ENCODE measurements at places on chromosomes 4 and X.

DNA sequence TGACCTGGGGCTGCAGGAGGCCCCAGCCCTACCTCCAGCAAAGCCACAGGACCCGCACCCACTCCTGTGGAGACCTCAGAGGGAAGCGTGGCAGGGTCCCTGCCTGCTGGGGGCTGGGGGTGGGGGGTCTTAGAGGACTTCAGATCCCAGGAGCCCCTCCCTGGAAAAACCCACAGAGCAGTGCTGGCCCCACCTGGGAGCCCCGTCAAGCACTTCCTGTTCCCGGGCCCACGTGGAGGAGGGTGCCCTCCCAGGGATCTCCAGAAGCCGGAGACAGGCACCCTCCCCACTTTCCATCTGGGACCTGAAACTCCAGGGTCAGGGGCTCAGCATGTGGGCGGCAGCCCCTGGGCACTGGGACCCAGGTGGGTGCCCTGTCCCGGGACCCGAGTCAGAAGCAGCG is 32.0 kb downstream of the TACC3 start:
- DNase-seq, result no peak
- no peaks in the 10 kb centered on the region for H3K27me3 ChIP-seq
- no peaks in the 10 kb centered on the region for H3K36me3 ChIP-seq
- no peak overlapping the region for H3K4me3 ChIP-seq

GRCh38 chrX:76109654-76110053 is 63.2 kb upstream of the PBDC1 start:
- no peak overlapping the region for H3K4me3 ChIP-seq
- no peak for DNase-seq
- no peak overlapping the region for H3K27ac ChIP-seq

- H3K4me1 ChIP-seq, result no peaks in the 10 kb centered on the region
- no peaks in the 10 kb centered on the region for H3K27me3 ChIP-seq
- DNase-seq, result no peak
- no peak overlapping the region for H3K4me3 ChIP-seq
These were observed 76.0 kb downstream of the ING2 start for GRCh38 chr4:183580849-183581248.

DNA sequence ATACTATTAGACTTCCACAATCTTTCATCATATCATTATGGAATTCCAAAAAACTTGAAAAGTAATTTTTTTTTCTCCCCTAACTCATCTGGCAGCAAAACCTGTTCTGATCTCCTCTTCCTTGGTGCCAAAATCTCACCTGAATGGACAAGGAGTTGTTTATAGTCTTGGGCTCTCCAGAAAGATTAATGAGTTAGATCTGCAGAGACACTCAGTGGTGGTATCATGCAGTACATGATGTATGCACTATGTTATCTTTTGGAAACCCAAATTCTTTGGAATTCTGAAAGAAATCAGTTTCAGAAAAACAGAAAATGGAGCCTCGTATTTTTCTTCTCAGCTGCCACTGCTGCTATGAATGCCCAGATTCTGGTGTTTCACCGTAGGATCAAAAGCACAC is 11.7 kb downstream of the GPM6B start:
- H3K4me1 ChIP-seq, result peaks cover 2% of the 10 kb centered on the region
- no peak overlapping the region for H3K4me3 ChIP-seq
- no peaks in the 10 kb centered on the region for H3K36me3 ChIP-seq
- no peak overlapping the region for H3K27ac ChIP-seq
- H3K27me3 ChIP-seq, result no peaks in the 10 kb centered on the region
- no peak for DNase-seq

DNA sequence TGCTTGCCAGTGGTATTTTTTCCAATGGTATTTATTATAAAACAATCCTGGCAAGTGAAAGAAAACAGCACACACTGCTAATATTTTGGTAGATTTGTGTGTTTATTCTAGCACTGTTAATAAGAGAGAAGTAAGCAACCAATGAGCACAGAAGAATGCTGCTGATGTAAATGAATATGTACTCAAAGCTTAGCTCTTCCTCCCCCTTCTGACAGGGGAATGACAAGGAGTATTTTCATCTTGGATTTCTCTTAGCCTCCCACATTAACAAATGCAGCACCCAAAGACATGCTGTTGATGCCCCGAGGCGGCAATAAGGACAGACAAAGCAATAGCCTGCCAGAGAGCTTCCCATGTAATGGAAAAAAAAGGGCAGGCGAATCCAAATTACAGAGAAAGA is 18.6 kb downstream of the ARHGAP6 start:
- H3K27ac ChIP-seq, result no peak overlapping the region
- no peak for DNase-seq
- no peaks in the 10 kb centered on the region for H3K4me1 ChIP-seq
- H3K27me3 ChIP-seq, result no peaks in the 10 kb centered on the region
- H3K36me3 ChIP-seq, result no peaks in the 10 kb centered on the region

- H3K36me3 ChIP-seq, result no peaks in the 10 kb centered on the region
- H3K4me3 ChIP-seq, result no peak overlapping the region
- H3K27ac ChIP-seq, result no peak overlapping the region
- peaks cover 4% of the 10 kb centered on the region for H3K27me3 ChIP-seq
These were observed 6.4 kb downstream of the MAB21L2 start for GRCh38 chr4:150588316-150588715.

- no peak for DNase-seq
- no peaks in the 10 kb centered on the region for H3K36me3 ChIP-seq
- no peaks in the 10 kb centered on the region for H3K27me3 ChIP-seq
- no peak overlapping the region for H3K4me3 ChIP-seq
These were observed 59.9 kb upstream of the FAM241A start for GRCh38 chr4:112085156-112086035.

- DNase-seq, result no peak
- no peaks in the 10 kb centered on the region for H3K27me3 ChIP-seq
- no peak overlapping the region for H3K4me3 ChIP-seq
- H3K27ac ChIP-seq, result no peak overlapping the region
- no peaks in the 10 kb centered on the region for H3K4me1 ChIP-seq
These were observed 63.7 kb upstream of the ARSJ start for GRCh38 chr4:114043116-114043515.

- H3K4me3 ChIP-seq, result no peak overlapping the region
- H3K27ac ChIP-seq, result no peak overlapping the region
- DNase-seq, result no peak
These were observed 170.6 kb downstream of the ZNF330 start for GRCh38 chr4:141391293-141391692.

DNA sequence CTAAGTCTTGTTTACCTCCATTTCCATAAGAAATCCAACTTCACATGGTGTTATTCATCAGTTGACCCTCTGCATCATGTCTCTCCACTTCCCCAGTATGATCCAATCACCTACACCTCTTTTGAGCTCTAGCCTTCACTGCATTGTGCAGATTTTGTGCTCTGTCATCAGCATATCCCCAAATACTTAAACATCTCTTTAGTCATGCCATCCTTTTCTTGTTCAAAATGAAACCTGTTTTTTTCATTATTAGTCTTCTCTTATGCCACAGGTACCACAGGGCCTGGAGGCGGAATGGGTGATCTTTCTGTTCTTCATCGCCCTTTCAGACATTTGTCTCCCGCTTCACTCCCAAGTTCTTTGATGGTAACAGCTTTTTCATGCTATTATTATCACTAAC is 382.7 kb upstream of the GALNTL6 start:
- H3K4me1 ChIP-seq, result no peaks in the 10 kb centered on the region
- no peaks in the 10 kb centered on the region for H3K36me3 ChIP-seq
- H3K27me3 ChIP-seq, result no peaks in the 10 kb centered on the region
- no peak for DNase-seq
- H3K27ac ChIP-seq, result no peak overlapping the region
- H3K4me3 ChIP-seq, result no peak overlapping the region

DNA sequence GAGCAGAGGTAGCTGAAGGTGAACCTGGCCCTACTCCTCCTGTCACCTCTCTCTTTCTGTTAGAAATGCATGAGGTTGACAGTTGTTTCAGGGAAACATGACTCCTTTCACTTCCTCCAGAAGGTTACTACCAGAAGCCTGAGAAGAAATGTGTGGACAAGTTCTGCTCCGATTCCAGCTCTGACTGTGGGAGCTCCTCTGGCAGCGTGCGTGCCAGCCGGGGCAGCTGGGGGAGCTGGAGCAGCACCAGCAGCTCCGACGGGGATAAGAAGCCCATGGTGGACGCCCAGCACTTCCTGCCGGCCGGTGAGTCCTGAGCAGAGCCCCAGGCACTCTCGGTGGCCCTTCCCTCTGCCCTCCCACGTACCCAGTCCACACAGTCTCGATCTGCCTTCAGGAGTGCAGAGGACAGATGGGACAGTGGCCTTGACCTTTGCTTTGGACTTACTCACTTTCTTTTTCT is 61.3 kb upstream of the TLR2 start:
- H3K27ac ChIP-seq, result no peak overlapping the region
- no peak for DNase-seq
- no peaks in the 10 kb centered on the region for H3K27me3 ChIP-seq
- H3K36me3 ChIP-seq, result peaks cover 21% of the 10 kb centered on the region
- no peaks in the 10 kb centered on the region for H3K4me1 ChIP-seq

- DNase-seq, result no peak
- no peaks in the 10 kb centered on the region for H3K4me1 ChIP-seq
- no peaks in the 10 kb centered on the region for H3K27me3 ChIP-seq
- H3K36me3 ChIP-seq, result no peaks in the 10 kb centered on the region
These were observed 44.3 kb downstream of the MAPK10 start for GRCh38 chr4:86315579-86315978.

DNA sequence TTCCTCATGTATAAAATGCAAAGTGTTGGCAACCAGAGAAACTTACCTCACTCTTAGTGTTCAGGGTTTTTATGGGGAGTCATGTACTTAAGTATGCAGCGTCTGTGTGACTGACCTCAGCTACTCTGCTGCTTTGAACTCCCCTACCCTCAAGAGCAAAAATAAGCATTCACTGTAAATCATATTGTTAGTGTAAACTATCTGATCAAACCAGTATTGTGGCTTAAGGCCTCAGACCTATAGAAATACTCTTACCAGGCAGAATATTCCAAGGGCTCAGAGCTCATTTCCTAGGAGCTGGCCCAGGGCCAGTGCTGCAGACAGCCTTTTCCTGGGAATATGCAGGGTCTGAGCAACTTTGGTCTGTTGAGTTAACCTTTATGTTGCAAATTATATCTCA is 453.1 kb downstream of the CCSER1 start:
- no peaks in the 10 kb centered on the region for H3K36me3 ChIP-seq
- H3K4me1 ChIP-seq, result no peaks in the 10 kb centered on the region
- DNase-seq, result peak; percentile 18
- H3K27ac ChIP-seq, result no peak overlapping the region
- no peak overlapping the region for H3K4me3 ChIP-seq

DNA sequence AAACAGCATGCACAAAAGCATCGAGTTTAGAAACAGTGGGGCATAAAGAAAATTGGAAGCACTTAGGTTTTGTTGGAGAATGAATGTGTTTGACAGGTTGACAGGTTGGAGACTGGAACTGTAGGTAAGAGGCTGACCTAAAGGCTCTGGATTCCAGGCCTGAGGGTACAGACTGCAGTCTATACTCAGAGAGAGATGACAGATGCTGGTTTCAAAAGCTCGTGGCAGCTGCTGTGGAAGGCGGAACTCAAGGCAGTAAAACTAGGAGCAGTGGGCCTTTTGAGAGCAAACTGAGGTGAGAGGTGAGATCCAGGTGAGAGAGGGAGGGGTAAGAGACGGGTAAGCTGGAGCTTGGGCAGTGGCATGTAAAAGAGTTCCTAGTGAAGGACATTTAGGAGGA is 415.2 kb downstream of the TRIML1 start:
- H3K4me3 ChIP-seq, result no peak overlapping the region
- no peaks in the 10 kb centered on the region for H3K27me3 ChIP-seq
- H3K27ac ChIP-seq, result no peak overlapping the region
- no peak for DNase-seq

DNA sequence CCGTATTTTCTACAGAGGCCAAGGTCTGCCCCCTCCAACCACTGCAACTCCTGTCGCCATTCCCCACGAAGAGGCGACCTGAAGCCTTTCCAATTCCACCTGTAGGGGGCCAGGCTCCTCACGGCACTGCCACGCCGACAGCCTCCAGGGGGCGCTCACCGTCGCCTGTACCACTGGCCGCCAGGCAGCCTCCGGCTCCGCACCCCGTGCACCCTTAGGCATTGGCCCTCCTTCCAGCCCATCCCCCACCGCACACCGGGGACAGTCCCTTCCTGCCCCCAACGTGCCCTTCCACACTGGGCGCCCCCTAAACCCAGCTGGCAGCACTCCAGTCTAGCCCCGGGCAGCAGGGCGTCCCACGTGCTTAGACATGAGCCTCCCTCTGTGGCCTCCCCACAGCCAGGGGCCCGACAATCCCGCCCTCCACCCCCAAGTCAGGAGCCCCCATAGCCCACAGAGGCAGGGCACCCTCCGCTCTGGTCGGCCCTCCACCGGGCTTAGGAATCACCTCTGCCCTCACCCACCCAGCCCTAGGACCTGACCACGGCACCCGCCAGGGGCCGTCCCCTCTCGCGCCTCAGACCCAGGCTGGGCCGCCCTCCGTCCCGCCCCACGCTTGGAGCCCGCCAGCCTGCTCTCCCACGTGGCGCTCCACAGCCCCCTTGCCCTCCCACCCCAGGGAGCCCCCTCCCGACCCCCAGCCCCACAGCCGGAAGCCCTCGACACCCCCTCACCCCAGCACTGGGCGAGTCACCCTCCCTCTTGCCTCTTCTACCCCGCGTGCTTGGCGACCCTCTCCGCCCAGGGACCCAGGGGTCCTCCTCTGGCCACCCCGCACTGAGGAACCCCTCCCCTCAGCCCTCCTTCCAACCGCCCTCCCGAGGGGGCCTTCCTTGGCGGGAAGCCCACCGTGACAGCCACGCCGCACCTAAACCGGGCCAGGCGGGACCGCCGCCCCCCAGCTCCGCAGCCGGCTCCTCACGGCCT is 711 bp downstream of the PNMA6E start:
- H3K36me3 ChIP-seq, result no peaks in the 10 kb centered on the region
- DNase-seq, result peak; percentile 29
- H3K27ac ChIP-seq, result no peak overlapping the region
- no peak overlapping the region for H3K4me3 ChIP-seq
- no peaks in the 10 kb centered on the region for H3K27me3 ChIP-seq

DNA sequence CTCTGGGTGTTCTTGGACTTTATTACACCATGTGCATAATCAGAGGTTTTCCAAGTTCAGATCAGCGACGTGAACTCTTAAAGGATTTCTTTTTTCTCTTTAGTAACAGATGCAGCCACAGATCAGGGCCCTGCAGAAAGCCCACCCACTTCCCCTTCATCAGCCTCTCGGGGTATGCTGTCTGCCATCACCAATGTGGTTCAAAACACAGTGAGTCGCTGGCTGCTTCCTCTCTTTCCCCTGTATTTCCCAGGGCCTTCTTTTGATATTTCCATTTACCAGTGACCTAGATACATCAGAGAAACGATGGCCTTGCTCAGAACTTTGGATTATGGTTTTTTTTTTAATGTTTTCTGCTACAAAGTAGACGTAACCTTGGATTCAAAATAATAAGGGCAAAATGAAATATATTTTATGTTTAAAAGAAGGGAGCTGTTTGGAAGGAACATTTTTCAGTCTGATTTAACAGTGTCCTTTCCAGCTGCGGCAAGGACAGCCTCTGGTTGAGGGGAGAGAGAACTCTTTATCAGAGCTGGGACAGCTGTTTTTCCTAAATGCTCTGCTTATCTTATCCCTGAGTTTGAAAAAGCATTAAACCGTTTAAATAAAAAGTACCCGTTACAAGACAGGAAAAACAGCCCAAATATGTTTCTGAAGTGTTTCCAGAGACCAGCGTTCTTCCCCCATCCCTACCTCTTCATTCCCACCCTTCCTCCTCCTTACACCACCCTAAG is 38.2 kb downstream of the FAM114A1 start:
- no peaks in the 10 kb centered on the region for H3K4me1 ChIP-seq
- no peaks in the 10 kb centered on the region for H3K36me3 ChIP-seq
- H3K4me3 ChIP-seq, result no peak overlapping the region
- DNase-seq, result no peak
- H3K27me3 ChIP-seq, result no peaks in the 10 kb centered on the region

- no peaks in the 10 kb centered on the region for H3K36me3 ChIP-seq
- H3K4me3 ChIP-seq, result no peak overlapping the region
- no peak overlapping the region for H3K27ac ChIP-seq
- H3K4me1 ChIP-seq, result no peaks in the 10 kb centered on the region
These were observed 101.9 kb downstream of the CEP135 start for GRCh38 chr4:56050625-56051024.

Measured in iPS DF 6.9 (cell line).